CD4-positive, alpha-beta T cell treated with Interferon alpha-2 for 1 hour (primary cell): ENCODE measurements at places on chromosomes 16 and 17.
A peak's percentile ranks its signal among the peaks of the same experiment; 100 is the strongest.

DNA sequence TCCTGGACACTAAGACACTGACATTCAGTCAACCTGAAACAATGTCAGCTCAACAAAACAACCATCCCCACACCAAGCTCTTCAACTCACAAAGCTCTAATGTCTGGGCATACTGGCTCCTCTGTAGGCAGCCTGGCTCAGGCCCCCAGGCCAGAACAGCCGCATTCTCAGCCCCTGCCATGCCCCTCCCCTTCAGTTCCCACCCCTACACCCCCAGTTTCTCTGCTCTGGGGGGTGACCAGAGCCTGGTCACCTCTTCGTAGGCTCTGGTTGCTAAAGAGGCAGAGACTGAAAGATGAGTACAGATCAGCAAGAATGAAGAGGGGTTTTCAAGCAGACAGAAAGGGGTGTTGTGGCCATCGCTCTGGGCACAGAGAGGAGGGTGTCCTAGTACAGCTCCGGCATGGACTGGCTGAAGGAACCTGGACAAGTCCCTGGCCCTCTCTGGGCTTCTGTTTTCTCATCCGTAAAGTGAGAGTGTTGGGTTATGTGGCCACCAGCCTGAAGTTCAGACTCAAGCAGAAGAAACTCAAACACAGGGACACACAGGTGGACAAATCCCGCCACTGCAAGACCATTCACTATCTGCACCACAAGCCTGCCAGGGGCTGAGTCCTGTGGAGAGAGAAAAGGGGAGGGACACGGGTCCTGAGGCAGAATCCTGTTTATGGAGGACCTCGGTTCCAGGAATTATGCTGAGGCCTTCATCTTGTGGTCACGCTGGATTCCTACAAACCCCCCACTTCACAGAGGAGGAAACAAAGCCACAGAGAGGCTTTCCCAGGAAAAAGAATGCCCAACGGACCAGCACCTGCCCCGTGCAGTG lies 987 bp upstream of the SLC4A1 start:
- DNase-seq: no peak

DNA sequence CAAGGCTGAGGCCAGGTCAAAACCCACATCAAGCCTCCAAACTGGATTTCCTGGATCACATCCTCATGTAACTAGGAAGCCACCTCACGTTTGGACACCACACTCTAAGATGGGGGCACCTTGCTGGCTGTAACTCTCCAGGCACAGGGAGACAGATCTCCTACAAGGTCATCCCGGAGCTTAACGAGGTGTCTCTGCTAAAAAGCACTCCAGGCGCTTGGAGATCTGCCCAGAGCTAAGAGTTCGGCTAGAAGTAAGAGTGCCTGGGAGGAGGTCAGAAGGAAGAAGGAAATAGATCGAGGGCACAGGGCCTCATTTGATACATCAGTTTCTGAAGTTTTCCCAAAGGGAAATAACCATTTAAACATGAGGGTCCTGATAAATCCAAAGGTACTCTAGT lies 15.9 kb downstream of the PSMB3 start:
- no peak for DNase-seq

DNA sequence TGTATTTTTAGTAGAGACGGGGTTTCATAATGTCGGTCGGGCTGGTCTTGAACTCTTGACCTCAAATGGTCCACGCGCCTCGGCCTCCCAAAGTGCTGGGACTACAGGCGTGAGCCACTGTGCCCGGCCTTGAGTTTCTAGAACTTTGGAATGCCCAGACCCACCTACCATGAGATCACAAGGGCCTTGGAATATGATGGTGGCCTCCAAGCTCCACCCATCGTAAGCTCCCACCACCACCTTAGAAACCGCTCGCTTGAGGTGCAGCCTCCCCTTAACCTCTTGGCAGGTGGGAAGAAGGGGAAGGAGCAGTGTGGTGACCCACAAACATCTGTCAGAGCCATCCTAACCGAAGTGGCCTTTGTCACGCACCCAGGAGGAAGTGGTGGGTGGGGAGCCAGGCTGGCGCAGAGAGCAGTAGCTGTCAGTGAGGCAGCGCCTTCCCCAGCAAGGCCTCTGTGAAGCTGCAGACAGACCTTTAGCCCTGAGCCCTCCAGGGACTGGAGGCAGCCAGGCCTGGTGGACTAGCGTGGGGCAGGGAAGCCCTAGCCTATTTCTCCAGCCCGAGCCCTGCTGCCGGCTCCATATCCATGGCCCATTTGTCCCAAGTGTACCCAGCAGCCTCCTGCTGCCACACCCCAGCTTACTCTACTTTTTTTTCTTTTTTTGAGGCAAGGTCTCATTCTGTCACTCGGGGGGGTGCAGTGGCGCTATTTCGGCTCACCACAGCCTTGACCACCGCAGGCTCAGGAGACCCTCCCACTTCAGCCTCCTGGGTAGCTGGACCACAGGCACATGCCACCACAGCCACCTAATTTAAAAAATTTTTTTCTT lies 13.1 kb upstream of the SEPHS2 start:
- DNase-seq: peak; percentile 78

DNA sequence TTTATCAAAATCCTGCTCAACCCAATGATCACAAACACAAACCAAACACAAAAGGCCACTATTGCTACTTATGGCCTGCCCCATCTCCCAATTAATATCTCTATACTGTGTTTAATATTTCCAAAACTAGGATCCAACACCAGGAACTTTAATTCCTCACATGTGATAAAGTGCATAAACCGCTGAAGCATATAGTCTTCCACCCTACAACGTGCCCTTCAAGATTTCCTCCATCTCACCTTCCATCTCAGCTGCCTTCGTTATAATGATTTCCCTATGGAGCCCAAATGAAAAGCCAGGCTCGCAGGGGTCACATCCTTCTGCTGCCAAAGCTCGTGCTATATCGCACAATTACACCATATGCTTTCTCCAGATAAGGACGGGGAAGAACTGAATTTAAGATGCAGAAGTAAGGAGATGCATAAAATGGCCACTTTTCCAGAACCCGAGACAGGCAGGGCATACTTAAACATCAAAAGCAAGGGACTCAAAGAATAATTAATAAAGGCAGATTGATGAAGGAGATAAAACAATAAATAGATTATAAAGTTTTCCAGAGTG lies 1.8 kb downstream of the MYH10 start:
- no peak for DNase-seq

GRCh38 chr16:1057252-1057932 lies 15.2 kb upstream of the SSTR5 start:
- peak; percentile 59 for DNase-seq

DNA sequence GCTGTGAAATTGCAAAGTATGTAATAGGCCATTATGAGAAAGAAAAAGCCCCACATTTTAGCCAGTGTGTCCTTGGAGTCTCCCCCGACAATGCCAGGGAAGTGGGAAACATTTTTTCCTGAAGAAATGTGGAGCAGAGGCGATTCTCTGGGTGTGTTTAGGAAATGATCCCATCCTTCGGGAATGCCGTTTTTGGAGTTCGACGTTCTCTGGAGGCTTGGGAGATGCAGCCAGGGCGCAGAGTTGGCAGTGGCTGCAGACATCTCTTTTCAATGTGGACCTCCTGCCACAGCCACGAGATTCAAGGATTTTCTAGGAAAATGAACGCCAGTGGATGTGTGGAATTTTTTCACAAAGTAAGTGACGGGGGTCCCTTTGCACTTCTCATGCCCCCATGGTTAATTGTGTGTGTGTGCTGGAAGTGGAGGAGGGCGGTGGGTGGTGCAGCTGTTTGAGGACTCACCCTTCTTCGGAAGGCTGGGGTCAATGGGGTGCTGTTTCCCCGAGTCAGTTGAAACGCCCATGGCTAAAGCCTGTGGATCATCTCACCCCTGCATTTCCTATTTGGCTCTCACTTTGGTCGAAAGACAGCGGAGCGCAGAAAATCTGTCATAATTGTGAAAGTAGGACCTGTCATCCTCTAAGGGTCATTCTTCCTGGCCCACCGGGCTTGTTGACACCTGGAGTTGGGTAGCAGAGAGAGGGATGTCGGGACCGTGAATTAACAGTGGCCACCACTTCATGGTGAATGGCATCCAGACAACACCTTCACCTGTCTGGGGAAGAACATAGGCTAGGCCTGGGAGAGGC lies 73.2 kb downstream of the CMIP start:
- DNase-seq: no peak

GRCh38 chr16:15971440-15971815 lies 22.0 kb downstream of the ABCC1 start:
- DNase-seq: no peak

DNA sequence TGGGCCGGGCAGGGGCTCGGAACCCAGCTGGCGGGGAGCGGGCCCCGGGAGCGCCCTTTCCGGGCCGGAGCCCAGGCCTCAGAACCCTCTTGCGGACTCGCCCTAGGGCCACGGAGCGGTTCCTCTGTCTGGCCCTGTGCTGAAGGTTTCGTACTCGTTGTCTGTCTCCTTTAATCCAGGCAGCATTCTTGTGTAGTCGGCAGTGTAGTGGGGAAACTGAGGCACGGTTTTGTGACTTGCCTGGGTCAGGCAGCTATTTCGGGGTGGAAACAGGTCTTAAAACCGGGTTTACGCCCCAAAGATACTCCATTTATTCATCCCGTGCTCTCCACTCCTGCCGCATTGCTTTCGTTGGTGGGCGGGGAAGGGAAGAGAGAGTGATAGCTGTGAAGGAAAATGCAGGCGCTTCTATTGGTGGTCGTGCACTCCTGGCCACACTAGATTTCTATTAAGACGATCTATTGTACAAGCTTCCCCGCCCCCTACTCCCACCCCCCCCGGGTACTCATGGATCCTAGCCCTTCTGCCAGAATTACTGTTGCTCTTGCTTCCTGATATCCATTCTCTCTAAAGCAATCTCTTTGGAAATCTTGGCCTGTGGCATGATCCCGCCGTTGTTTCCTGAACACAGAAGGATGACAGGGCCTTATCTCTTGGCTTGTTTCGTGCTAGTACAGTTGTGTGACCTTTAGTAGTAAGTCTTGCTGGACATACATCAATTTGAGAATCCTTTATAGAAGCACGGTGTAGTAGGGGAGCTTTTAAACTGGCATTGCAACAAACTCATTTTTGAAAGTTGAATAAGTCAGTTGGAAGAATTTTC lies 751 bp downstream of the DCAF7 start:
- peak; percentile 15 for DNase-seq

GRCh38 chr16:11597235-11598095 lies 10.7 kb upstream of the LITAF start:
- peak; percentile 67 for DNase-seq

DNA sequence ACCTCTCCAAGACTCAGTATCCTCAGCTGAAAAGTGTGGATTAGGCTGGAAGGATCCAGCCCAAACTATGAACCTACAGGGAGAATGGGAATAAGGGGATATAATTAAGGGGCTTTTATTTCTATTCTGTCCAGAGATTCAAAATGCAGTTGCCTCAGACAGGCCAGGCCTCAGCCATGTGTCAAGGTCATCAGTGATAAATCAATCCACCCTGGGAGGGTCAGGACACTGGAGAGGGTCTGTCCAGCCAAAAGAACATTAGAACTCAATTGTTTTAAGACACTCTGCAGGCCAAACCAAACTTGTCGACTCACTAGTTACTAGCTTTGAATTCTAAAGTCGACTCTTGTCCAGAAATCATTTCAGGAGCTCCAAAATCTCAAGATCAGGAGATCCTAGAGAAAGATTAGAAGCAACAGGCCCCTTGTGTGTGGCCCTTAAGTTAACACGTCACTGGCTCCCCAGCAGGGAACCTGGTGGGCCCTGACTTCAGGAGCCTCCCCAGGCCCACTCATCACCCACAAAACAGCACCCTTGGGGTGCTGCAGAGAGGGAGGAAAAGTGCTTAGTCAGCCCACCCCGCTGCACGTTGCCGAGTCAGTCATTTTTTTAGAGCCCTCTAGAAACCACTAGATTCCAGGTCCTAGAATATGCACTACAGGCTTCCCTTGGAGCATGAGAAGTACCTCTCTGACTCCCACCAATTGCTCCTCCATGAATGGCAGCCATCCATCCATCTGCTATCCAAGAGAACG lies 156.8 kb downstream of the XYLT1 start:
- DNase-seq: no peak

DNA sequence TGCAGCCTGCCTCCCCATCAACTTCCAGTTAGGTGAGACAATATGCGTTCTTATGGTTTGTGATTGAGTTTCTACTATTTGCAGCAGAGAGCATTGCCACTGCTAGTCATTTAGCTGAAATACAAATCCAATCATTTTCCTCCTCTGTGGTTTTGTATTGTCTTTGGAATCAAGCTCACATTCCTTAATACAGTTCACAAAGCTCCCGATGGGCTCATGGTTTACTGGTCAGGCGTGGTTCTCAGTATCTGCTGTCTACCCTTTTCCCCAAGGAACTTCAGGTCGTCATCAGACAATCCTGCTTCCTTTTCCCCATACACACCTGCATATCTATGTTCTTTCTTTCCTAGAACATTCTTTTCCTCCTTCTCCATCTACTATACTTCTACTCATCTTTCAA lies 69.6 kb upstream of the GAS7 start:
- no peak for DNase-seq

DNA sequence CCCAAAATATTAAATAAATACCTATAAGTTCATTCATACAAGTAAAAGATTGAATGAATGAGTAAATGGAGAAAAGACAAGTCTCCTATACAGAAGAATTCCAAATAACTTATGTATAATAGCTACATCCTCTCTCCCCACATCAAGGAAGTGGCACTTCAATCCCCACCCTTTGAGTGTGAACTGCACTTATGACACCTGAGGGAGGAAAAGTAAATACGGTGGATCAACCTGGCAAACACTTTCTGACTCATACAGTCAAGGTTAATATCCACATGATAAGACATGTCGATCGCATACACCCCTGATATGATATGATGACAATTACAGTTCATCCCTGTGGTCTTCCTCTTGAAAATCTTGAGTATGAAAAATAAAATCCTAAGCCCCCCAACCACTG lies 18.0 kb downstream of the SLFN12L start:
- DNase-seq: no peak

DNA sequence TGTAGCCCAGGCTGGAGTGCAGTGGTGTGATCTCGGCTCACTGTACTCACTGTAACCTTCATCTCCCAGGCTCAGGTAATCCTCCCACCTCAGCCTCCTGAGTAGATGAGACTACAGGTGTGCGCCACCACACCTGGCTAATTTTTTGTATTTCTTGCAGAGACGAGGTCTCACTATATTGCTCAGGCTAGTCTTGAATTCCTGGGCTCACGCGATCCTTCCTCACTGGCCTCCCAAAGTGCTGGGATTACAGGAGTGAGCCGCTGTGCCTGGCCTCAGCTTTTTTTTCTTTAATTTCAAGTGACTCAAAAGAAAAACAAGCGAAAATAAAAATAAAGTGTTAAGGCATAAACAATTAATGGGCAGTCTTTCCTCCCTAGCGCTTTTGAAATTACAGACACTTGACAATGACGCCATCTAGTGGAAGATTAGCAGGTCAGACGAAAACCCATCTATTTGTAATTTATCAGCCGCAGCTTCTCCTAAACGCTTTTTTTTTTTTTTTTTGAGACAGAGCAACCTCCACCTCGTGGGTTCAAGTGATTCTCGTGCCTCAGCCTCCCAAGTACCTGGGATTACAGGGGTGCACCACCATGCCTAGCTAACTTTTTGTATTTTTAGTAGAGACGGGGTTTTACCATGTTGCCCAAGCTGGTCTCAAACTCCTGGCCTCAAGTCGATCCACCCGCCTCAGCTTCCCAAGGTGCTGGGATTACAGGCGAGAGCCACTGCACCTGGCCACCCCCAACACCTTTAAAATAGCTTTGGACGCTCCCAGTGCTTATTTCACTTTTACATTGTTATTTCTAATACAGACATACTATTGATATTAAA lies 28.1 kb upstream of the PECAM1 start:
- DNase-seq: peak; percentile 32

GRCh38 chr17:44770166-44770925 lies 11.6 kb downstream of the ADAM11 start:
- no peak for DNase-seq

- no peak for DNase-seq
Observed at GRCh38 chr16:648071-648780, 939 bp upstream of the WDR90 start.

- DNase-seq: no peak
Observed at GRCh38 chr16:29804455-29805231, 1.7 kb upstream of the MAZ start.
